ENCODE measurements at places on chromosomes 3 and 15.

- no peak for DNase-seq
Observed at GRCh38 chr15:63971427-63971805, 74.9 kb downstream of the DAPK2 start.

- no peak for DNase-seq
Observed at GRCh38 chr15:41102854-41103253, 13.2 kb downstream of the INO80 start.

DNA sequence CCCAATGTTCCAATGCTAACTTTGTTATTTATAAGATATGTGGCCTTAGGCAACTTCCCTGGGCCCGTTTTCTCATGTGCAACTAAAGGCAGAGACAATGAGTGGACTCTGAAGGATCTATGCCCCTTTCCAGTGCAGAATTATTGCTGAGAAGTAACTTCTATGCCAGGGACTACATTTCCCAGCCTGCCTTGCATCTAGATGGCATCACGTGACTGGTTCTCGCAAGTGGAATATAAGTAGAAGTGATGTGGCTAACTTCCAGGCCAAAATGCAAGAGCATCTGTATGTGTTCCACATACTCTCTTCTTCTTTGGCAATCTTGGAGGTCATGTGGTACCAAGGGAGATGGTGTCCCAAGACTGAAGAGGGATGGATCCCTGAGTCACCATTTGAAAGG is 674.4 kb downstream of the NTRK3 start:
- DNase-seq, result no peak

GRCh38 chr15:75195122-75195765 is 6.4 kb upstream of the C15orf39 start:
- DNase-seq, result no peak

GRCh38 chr3:194123726-194124125 is 12.2 kb upstream of the HES1 start:
- DNase-seq, result no peak

DNA sequence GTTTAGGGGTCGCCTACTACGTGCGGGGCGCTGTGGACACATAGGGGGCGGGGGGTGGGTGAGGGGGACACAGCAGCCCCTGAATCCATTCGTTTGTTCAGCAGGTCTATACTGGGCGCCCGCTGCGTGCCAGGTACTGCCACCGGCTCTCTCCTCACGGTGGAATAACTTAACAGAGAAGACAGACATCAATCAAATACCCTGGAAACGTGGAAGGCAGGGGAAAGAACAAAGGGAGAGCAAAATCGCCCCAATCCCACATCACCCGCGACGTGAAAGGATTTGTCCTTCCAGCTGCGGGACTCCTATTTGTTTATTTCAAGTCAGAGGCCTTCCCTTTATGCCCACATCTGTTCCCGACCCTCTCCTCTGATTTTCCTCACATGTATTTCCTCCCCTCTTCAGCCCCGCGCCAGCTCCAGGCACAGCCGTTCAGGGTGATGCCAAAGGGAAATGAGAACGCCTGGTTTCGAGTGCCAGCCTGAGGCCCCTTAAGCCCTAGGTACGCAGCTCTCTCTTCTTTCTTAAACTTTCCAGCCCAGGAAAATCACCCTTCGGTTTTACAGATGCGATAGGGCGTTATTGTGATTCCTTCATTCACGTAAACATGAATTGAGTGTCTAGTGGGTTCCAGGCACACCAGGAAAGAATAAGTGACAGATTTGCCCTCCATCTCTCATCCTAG is 726 bp upstream of the PROK2 start:
- DNase-seq, result no peak

DNA sequence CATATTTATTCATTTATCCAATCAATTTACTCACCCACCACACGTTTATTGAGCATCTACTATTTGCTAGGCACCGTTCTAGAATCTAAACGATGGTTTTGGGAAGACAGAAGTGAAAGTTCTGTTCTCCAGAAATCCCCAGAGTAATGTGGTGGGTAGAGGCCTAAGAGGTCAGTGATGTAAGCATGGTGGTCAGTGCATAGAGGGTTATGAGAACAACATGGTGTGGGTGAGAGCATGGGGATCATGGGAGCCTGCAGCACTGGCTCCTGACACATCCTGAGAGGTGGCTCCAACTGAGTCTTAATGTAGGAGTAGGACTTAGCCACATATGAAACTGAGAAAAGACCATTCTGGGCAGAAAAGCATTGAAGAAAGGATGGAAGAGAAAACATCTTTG is 85.3 kb upstream of the TNFAIP8L3 start:
- no peak for DNase-seq

DNA sequence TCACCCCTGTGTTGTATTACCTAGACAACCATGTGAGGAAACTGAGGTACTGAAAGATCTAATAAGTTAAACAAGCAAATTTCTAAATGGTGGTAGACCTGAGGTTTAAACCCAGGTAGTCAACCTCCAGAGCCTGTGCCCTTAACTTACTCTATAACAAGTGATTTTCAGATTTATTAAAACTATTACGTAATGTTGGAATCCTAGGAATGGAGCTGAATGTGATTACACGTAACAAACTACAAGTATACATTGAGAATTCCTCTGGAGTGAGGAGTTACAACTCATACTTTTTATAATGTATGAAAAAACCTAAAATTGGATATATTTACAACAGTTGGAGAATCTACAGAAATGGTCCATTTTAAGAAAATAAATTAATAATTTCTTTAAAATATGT is 18.0 kb downstream of the FAM98B start:
- no peak for DNase-seq

DNA sequence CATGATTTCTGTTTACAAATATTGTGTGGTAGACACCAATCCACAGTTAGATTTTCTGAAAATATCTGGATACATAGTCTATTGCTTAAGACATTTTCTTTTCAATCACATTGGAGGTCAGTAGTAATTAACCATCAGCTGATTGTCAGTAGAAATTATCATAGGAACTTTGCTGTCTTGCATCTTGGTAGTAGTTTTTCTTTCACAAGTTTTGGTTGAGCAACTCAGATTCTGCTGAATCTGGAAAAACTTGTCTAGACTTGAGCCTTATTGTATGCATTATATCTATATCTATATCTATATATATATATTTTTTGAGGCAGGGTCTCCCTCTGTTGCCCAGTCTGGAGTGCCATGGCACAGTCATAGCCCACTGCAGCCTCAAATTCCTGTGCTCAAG is 4.0 kb downstream of the RAB11A start:
- no peak for DNase-seq

GRCh38 chr15:100461049-100461448 is 67.7 kb downstream of the CERS3 start:
- DNase-seq, result no peak

DNA sequence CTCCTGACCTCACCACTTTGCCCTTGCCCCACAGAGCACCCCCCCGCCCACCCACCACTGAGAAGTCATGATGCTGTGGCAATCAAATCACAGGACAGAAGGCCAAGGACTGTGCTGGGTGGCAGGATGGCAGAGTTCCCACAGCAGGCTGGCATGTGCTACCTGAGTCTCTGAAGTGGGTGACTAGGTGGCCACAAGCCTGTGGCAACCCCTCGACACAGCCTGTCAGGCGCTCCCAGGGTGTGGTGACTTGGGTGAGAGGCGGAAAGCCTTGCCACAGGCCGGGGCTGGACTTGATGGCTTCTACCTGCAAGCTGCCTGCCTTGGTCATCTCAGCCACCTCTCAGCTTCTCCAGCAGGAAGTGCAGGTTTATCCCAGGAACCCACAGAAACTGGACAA is 15.6 kb upstream of the DUSP7 start:
- DNase-seq, result no peak
